ENCODE measurements at places on chromosomes 16 and 17.

DNA sequence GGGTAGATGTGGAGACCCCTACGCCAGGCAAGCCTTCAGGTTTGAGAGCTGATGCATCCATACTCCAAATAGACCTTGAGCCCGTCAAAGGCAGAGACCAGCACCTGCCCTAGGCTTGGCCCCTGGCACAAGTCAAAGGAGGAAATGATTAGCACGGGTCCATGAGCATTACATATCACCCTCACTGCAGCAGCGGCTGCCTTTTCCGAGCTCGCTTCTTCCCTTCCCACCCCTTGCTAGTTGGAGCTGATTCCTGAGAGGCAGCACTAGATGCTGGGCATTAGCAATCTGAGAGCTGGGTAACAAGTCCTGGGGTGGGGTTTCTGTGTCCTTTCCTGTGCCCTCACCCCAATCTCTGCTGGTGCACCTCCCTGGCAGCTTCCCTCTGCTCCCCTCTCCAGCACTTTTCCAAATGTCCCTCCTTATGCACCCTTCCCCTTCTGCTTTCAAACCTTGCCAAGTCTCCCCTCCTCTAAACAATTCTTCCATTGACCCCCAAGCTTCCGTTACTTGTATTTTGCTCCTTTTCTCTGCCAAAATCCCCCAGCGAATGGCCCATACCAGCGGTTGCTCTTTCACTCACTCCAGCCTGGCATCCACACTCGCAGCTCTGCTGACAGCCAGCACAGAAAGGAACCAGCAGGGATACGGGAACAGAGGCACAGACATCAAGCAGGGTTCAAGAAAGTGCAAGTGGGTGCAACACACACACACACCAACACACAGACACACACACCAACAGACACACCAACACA is 3.0 kb downstream of the CDRT4 start:
- no peak for DNase-seq

DNA sequence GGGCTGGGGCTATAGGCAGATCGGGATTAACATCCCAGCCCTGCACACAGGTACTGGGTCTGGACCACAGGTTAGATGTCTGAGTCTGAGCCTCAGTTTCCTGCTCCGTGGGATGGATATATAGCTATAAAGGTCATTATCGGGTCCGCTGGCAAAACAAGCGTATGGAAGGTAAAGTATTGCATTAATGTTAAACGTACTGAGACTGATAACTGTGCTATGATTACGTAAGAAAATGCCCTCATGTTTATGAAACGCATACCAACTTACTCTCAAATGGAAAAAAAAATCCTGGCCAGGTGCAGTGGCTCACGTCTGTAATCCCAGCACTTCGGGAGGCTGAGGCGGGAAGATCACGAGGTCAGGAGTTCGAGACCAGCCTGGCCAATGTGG is 135.2 kb downstream of the CCDC182 start:
- DNase-seq: no peak

DNA sequence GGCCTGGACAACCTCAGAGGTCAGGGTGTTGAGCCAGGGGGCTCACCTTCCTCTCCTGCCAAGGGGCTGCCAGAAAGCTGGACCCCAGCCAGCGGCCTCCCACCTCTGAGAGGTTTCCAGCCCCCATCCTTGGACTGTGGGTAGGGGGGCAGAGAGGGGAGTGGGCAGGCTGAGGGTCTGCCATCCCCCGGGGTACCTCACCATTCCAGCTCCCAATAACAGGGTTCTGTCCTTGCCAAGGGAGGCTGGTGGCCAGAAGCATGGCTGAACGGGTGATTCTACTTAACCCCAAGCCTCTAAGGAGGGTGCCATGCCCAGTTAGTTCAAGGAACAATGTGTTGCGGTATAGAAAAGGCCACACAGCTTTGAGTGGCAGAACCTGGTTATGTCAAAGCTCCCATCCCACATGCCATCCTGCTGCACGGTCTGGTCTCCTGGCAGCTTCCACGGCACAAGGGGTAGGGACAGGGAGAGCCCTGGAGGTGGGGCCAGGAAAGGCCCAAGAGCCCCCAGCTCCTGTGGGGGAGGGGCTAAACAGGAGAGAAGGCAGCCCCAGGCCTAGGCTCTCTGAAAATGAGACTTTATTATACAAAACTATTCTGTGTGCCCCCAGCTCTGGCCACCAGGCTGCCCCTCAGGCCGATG is 19.8 kb downstream of the B9D1 start:
- DNase-seq: no peak

GRCh38 chr16:11356573-11357331 is 11.5 kb downstream of the RMI2 start:
- no peak for DNase-seq

- no peak for DNase-seq
Observed at GRCh38 chr16:54313789-54314188, 27.2 kb upstream of the IRX3 start.

DNA sequence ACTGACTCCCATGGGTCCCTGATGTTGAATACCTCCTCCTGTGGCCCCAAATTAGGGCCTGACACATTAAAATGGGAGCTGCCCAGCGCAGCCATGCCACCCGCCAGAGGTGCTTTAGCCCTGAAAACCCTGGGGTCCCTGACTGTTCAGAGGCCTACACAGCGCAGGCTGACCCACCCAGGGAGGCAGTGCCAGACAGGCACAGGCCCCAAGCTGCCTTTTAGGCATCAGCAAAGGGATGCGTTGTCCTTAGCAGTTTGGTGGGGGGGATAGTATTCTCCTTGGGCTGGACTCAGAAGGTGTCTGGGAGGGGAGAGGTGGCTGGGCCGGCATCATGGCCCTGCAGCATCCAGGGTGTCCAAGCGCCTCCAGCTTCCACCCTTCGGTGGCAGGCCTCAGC is 1.4 kb downstream of the RAPGEFL1 start:
- DNase-seq: no peak

DNA sequence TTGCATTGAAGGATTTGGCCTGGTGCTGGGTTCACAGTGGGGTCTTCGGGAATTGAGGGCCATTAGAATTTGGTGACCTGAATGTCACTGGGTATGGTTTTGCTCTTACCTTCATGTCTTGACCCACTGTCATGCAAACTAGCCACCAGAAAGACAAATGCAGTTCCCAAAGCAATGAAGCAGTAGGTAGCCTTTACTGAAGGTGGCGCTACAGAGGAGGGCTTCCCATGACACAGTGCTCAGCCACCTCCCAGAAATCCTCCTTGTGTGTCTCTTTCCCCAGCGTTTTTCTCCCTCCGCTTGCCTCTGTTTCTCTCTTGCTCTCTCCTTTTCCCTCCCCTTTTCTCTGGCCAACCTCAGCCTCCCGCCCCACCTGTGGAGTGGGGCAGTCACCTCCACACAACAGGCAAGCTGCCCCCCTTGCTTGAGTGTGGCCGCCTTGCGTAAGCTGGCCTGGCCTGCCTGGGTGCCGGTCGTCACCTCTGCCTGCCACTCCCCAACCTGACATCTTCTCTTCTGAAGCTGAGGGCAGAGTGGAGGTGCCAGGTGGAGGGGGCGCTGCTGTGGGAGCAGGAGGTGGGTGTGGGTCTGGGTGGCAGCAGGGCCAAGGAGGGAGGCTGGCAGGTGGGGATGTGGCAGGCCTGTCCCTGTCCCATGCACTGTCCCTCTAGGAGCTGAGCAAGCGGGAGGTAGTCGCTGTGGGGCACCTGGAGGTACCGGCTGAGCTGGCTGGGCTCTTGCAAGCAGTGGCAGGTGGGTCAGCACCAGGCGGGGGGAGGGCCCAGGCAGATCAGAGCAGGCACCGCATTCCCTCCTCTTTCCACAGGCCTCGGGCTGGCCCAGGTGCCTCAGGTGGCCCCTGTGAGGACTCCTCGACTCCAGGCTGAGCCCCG is 34.7 kb downstream of the MYO15A start:
- no peak for DNase-seq

DNA sequence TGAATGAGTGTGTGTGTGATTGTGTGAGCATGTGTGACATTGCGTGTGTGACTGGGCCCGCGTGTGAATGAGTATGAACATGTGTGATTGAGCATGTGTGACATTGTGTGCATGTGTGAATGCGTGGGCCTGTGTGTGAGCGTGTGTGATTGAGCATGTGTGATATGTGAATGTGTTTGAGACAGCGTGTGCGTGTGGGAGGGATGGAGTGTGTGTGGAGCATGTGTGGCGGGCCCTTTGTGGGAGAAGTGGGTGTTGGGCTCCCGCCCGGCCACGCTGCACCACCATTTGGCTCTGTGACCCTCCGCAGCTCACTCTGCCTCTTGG is 22.7 kb upstream of the GSE1 start:
- no peak for DNase-seq

DNA sequence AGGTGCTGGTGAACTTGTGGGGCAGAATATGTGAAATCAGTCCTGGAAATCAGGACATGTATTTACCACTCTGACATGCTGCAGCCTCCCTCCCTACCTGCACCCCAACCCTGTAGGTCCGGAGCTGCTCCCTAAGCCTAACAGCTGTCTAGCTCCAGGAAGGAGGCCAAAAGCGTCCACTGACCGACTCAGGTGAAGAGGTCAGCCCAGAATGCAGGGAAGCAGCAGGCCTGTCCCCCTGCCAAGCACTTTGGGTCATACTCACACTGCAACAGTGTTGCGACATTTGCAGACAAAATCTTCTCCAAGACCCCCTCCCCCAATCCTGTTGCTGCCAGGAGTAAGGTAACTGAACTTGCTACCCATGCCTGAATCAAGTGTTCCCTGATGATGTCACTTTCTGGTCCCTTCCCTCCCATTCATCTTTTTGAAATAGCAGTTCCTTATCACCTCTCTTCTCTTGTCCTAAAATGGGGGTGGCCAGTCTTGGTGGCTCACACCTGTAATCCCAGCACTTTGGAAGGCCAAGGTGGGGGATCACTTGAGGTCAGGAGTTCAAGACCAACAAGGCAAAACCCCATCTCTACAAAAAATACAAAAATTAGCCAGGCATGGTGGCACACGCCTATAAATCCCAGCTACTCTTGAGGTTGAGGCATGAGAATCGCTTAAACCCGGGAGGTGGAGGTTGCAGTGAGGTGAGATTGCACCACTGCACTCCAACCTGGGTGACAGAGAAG is 1.3 kb upstream of the ACLY start:
- no peak for DNase-seq

- no peak for DNase-seq
Observed at GRCh38 chr17:75411328-75412067, 6.0 kb upstream of the GRB2 start.

GRCh38 chr17:3590231-3590630 is 19.0 kb downstream of the TRPV1 start:
- DNase-seq: no peak

- DNase-seq: no peak
Observed at GRCh38 chr17:14150619-14151018, 81.3 kb downstream of the COX10 start.

DNA sequence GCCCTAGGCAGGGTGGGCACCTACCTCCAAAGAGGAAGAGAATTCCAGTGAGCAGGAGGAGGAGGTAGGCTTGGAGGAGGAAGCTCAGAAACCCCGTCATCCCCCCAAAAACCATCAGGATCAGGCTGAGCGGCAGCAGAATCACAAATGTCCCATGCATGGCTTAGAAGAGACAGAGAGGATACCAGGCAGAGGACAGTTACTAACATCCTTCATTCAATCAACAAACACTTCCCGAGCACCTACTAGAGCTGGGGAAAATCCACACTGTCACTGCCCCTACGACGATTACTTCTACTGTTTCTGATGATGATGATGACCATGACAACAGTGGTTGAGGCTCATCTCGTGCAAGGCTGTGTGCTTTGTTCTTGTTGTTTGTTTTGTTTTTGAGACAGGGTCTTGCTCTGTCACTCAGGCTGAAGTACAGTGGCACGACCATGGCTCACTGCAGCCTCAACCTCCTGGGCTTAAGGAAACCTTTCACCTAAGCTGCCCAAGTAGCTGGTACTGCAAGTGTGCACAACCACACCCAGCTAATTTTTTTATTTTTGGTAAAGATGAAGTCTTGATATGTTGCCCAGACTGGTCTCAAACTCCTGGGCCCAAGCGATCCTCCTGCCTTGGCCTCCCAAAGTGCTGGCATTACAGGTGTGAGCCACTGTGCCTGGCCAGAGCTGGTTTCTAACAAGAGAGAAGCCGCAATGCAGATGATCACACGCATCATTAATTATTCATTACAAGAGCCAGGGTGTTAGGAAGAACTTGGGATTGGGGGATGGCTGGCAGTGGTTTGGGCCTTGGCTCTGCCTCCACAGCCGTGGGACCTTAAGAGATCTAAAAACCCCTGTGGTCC is 18.0 kb downstream of the TMEM114 start:
- no peak for DNase-seq

GRCh38 chr16:23423496-23424049 is 29.4 kb downstream of the COG7 start:
- DNase-seq: no peak

GRCh38 chr17:3593384-3593783 is 15.8 kb downstream of the TRPV1 start:
- no peak for DNase-seq

All from stimulated activated naive B cell treated with anti-CD40 and anti-IgM and Interleukin-4, amounts not matched to agents 10 μg/mL and 1 μg/mL and 100 μg/mL, for 72 hours (primary cell).